Vagina (tissue), 2 donors: ENCODE measurements at places on chromosomes 1 and 21.

- no peak for DNase-seq
Measured at GRCh38 chr1:103333141-103333540, 192.4 kb upstream of the RNPC3 start.

- no peak for DNase-seq
Measured at GRCh38 chr1:72283307-72284083, 1.2 kb upstream of the NEGR1 start.

DNA sequence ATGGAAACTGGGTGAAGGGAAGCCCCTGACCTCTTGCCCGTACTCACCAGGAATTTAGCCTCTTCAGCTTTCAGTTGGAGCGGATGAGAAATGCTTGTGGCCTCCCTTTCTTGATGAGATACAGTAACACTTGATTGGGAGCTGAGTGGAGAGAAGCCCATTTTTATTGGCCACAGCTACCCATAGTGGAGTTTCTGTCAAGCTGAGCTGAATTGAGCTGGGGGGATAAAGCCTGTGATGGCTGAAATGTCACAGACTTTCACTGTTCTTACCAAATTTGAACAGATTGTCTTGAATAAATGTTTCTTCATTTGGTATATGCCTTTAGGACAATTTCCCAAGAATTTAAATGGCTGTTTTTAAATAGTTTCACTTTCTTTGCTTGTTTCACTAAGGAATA, 125.9 kb downstream of the ZMYM4 start:
- DNase-seq = no peak

- DNase-seq = no peak
Measured at GRCh38 chr1:65440915-65441314, 20.4 kb downstream of the LEPR start.

DNA sequence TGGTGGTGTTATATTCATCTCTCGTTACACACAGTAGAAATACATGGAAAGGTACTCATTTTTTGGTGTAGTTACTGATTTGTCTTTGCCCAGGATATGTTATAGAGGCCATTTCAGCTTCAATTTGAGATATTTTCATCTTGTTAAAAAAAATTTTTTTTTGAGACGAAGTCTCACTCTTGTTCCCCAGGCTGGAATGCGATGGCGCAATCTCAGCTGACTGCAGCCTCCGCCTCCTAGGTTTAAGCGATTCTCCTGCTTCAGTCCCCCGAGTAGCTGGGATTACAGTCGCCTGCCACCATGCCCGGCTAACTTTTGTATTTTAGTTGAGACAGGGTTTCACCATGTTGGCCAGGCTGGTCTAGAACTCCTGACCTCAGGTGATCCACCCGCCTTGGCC, 19.0 kb downstream of the MORC3 start:
- no peak for DNase-seq

GRCh38 chr1:214067853-214068703, 80.3 kb downstream of the PROX1 start:
- DNase-seq = no peak

DNA sequence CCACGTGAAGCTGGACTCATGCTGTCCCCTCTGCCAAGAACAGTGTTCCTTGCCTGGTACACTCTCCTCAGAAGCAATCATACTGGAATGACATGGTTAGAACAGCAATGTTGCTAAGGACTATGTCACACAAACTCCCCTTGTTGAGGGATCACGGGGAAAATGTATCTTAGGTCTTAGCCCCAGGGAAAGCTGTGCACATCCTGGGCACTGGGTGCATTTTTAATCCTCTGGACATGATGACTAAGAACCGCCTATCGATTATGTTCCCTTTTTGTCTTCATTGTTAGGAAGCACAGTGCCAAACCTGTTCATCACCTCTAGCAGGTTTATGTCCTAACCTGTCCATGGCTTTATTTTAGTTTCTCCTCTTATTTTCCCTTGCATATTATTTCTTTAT, 115.1 kb downstream of the HIVEP3 start:
- DNase-seq = no peak

DNA sequence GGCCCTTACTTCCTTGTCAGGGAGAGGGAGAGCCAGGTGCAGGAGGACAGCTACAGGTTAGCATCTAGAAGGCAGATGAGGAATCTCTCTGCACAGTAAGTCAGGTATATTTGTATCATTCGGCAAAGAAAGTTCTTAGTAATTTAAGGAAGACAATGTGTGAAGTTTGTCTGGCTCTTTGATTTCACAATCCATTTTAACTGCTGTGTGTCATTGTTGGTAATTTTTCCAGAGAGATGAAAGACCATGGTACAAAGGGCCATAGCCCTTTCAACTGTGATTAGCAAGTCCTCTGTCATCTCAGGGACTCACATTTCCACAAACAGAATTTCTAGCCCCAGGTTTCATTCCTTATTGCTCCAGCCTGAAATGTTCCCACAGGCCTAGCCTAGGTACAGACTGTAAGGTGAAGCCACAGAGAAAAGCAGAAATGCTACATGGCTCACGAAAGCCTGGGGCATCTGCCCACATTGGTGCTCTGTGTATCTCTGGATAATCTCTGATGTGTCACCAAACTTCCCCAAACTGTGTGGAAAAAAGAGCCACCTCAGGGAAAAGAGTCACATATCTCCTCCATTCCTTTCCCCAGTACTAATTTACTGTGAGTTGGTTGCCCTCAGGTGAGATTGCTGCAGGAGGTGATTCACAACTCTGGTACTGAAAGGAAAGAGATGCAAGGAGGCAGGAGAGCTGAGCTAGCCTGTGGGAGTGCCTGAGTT, 70.6 kb downstream of the SYT6 start:
- DNase-seq = no peak

DNA sequence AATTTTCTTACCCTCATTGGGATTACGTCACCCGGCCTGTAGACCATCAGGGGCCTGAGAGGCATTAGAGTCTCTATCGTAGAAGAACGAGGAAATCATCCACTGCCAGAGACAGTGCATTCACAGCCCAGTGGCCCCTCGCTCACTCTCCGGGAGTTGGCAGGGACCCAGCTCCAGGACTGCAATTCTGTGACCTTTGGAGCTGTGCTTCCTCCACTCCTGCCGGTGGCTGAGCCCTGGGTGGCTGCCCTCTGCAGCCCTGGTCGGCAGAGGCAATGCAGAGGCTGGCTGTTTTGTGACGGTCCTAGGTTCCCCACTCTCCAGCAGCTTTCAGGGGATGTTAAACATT, 12.7 kb downstream of the SLC37A1 start:
- no peak for DNase-seq

GRCh38 chr1:5393603-5394002, 598.6 kb downstream of the NPHP4 start:
- no peak for DNase-seq

DNA sequence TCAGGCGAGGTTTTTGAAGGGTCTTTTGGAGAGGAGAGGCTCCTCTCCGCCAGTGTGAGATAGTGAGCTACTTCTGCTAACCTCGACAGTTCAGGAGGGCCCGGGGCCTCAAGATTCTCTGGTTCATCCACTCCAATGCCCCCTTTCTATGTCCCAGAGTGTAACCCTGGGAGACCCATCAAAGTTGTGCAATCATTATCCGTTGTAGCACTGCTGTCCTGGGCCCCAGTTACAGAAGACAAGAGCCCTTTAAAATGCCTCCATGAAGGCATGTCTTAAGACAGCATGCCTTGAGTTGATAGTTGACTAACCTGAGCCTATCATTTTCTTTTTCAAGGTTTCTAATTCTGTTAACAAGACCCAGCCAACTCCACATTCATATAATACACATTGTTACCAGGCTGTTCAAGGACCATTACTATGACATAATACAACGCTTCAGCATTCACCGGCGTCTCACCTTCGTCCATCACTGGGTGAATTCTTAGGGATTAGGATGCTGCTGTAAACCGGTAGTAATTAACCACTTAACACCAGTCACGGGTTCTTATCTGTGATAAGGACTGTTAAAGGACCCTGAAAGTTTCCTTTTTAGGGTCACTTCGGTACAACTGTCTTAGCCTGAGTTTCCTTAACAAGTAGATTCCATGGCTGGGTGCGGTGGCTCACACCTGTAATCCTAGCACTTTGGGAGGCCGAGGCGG, 37.4 kb upstream of the CDC42BPA start:
- no peak for DNase-seq

DNA sequence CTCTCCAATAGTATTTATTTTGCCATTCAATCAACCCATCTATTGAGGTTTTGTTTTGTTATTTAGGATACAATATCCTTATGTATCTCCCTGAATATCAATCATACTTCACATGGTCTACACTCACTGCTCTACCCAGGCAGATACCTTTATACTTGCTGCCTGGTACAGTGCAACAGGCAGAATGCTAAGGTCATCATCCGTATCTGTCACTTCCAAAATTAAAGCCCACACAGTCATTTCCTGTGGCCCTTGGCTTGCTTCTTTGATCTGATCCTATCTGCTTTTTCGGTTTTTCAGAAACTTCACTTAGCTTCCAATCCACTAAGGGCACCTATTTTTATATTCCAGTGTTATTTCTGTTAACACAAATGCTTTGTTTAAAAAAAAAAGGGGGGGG, 22.3 kb upstream of the ZZZ3 start:
- DNase-seq = no peak

- DNase-seq = no peak
Measured at GRCh38 chr1:232590744-232591082, 39.2 kb downstream of the SIPA1L2 start.

DNA sequence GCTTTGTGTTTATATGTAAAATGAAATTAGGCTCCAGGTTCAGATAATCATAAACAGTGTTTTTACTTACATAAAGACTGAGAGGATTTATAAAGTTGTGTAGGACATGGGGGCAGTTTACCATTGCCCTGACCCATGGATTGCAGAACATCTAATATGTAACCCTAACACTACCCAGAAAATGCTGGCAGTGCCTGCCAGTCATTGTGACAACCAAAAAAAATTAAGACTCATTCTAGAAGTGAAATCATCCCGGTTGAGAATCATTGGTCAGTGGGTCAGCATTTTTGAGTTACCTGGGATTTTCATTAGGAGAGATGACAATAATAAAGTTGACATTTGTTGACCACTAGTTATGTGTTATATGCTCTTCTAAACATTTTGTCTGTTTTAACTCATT, 31.2 kb upstream of the THEM4 start:
- DNase-seq = no peak
